Gastrocnemius medialis (tissue), 4 donors: ENCODE measurements at places on chromosomes 2 and 18. TPM values are rescaled to one million over a fixed set of nuclear protein-coding genes. Genes with fewer than 3 reads are reported as not detected.

SCYGR8 gene
- not detected for total RNA-seq

ESPNL gene
- total RNA-seq: not detected

PLCL1 gene
- total RNA-seq: 9.2 TPM

UGT1A4 gene
- not detected for total RNA-seq

ERMN gene
- not detected for total RNA-seq

TRABD2A gene
- total RNA-seq: 0.27 TPM

TPGS2 gene
- total RNA-seq: 29.4 TPM
